GM10248 (cell line): ENCODE measurements at places on chromosomes 7 and 10.

GRCh38 chr7:91892821-91893340 lies 12.4 kb upstream of the MTERF1 start:
- no peak for DNase-seq

DNA sequence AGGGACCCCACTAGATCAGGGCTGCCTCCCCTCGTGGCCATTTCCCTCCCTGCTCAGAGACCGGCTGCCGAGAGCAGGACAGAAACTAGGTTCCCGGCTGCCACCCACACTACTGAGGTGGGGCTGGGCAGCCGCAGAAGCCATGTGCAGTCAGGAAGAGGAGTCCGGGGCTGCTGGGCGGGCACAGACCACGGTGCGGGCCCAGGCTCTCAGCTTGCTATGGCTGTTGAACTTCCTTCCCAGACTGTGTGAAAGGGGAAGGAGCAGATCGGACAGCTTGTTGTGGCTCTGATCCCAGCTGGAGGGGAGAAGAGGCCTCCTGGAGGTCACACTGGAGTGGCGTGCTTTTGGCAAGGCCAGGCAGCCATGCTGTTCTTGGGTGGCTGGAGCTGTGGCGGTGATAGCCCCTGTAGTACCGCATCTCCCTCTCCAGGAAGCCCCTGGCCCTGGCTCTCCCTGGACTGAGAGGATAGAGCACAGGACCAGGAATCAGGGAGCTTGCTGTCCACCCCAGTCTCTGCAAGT lies 56.8 kb downstream of the HK1 start:
- DNase-seq: no peak

GRCh38 chr10:132991706-132992432 lies 49.5 kb upstream of the CFAP46 start:
- DNase-seq: no peak

DNA sequence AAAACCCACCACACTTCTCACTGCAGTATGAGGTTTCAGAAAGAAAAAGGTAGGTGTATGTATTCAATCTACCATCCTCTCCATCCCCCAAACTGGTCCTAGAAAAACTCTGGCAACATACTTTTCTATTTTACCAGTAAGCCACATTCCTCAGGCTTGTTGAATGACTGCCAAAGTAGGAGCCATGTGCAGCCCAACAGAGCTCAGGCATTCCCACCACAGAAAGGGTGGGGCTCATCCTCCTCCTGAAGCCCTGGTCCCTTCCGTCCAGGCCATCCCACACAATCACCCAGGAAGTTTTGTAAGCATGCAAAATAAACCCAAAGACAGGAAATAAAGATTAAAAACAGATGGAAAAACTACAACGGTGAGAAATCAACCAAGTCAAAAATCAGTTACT lies 57.2 kb downstream of the MAD1L1 start:
- no peak for DNase-seq

- no peak for DNase-seq
Observed at GRCh38 chr10:124325633-124325914, 93.1 kb downstream of the OAT start.

DNA sequence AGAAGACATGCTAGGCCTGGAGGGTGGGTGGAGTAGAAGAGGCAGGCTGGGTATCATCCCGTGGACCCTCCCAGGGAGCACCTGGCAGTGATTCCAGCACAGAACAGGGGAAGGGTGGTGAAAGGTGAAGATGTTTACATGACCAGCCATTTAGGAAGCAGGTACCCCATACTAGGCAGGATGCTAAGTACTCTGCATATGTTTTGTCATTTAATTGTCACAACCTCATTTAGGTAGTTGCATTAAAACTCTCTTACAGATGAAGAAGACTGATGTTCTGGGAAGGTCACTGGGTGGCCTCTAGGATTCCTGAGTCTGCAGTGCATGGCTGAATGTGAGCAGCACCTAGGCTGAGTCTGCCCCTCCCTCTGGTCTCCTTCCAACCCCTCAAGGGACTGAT lies 15.2 kb downstream of the ITPRIP start:
- no peak for DNase-seq

DNA sequence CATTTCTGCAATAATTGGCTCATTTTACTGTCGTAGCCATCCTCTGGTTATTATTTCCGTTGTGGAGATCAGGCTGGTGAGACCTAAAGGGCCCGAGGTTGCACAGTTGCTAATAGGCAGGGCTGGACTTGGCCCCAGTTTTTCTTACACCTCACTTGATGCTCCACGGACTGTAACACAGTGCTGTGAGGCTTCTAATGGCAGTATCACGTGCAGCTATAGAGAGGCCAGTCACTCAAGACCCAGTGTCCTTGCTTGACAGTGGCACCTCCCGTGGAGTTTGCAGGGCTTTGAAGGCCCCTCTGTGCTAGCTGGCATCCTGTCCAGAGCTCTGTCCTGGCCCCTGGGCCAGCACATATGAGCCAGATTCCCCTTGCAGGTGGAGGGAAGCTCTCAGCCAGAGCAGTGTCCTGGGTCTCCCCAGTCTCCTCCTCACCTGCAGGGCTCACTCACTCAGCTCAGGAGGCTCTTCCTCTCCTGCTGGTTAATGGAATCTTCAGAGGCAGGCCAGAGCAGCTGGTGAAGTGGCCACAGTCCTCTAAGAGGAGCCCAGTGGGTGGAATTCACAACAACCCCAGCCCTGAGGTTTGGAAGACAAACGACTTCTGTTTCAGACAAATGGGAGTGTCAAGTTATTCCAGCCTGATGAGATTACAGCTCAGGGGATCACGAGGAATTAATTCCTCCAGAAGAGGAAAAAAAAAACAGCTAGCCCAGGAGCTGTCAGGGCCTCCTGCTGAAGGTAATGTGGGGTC lies 114.2 kb upstream of the FAM180A start:
- no peak for DNase-seq
